ENCODE measurements at places on chromosomes 1 and 21.

DNA sequence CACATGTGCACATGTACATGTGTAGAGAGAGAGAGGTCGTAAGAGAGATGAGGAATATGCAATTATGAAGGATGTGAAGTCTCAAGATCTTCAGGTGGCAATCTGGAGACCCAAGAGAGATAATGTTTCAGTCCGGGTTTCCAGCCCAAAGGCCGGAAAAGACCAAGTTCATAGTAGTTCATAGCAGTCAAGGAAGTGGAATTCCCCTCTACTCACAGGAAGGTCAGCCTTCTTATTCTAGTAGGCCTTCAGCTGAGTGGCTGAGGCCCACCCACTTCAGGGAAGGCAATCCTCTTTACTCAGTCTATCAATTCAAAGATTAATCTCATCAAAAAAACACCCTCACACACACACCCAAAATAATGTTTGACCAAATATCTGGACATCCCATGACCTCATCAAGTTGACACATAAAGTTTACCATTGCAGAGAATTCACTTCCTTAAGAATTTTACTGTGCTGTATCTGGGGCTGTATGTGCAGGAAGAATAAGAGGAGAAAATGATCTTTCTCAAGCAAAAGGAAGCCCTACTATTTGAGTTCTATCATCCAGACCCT, 114.6 kb downstream of the TNFSF18 start:
- no peak for DNase-seq

DNA sequence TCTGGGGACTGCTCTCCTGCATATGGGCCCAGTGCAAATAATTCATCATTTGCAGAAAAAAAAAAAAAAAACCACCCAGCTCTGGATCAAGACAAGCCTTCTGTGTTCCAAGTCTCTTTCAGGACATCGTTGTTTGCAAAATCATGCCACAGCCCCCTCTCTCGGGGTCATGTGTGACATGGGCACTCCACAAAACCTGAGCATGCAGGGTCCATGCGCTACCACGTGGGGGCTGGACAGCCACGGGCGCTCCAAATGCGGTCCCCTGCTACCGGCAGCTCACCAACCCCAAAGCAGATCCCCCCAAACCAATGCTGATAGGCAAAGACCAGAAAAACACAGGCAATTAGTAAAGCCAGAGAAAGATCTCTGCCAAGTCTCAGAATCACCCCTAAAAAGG, 17.6 kb downstream of the NPHP4 start:
- no peak for DNase-seq

- DNase-seq: no peak
Observed at GRCh38 chr1:183801649-183802048, 3.3 kb upstream of the RGL1 start.

DNA sequence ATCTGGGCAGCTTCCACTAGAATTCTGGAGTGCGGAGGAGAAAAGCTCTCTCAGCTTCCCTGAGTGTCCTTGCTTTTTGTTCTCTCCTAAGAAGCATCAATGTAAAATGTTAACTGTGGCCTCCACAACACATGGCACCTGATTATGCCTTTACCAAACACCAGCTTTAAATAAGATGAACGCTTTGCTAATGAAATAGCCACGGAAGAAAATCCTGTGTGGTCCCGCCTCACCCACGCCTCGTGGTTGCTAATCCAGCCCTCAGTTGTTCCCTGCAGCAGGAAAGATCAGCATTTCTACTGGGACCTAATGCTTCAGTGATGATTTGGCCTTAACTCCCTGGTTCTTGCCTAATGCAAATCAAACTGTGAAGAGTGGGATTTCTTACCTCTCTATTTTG, 1.8 kb upstream of the ERG start:
- no peak for DNase-seq

GRCh38 chr1:145956781-145957442, 905 bp downstream of the LIX1L start:
- no peak for DNase-seq

- DNase-seq: no peak
Observed at GRCh38 chr1:19066874-19067181, 110.4 kb upstream of the IFFO2 start.
